NCI-H1048 (cell line): ENCODE measurements at places on chromosomes 16 and 17.

- no peak for DNase-seq
These were observed 6.1 kb downstream of the ZNF319 start for GRCh38 chr16:57994361-57994760.

DNA sequence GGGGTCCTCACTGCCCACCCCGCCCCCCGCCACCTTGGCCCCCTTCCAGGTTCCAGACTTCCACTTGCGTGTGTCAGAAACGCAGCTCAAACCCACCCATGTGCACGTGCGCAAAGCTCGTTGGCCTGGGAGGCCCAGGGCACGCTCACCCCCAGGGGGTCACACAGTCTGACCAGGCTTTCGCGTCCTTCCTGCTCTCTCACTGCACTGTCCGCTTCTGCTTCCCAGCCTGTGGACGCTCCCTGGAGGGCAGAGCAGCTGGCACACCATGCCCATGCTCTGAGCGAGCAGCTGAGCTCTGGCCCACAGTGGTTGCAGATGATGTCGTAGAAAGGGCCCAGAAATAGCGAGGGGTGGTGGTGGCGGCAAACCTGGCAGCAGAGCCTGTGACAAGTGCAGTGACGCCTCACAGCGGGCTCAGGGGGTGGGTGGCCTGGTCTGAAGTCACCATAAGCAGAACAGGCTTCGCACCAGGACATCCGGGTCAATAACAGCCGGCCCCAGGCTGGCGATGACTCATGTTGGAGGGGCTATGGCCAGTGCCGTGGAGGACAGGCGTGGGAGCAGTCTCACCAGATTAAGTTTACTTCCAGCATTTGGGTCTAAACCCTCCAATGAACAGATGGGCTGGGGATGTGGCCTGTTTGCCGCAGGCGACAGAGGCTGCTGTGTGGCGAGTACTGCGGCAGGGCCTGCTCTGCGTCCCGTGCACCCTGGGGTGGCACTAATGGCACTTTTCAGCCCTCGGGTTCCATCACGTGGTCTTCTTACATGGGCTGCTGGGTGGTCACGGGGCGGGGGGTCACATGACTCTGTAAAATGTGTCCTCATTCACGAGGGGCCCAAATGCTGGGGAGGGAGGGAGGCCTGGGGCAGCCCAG, 49.0 kb downstream of the NT5M start:
- DNase-seq, result no peak

DNA sequence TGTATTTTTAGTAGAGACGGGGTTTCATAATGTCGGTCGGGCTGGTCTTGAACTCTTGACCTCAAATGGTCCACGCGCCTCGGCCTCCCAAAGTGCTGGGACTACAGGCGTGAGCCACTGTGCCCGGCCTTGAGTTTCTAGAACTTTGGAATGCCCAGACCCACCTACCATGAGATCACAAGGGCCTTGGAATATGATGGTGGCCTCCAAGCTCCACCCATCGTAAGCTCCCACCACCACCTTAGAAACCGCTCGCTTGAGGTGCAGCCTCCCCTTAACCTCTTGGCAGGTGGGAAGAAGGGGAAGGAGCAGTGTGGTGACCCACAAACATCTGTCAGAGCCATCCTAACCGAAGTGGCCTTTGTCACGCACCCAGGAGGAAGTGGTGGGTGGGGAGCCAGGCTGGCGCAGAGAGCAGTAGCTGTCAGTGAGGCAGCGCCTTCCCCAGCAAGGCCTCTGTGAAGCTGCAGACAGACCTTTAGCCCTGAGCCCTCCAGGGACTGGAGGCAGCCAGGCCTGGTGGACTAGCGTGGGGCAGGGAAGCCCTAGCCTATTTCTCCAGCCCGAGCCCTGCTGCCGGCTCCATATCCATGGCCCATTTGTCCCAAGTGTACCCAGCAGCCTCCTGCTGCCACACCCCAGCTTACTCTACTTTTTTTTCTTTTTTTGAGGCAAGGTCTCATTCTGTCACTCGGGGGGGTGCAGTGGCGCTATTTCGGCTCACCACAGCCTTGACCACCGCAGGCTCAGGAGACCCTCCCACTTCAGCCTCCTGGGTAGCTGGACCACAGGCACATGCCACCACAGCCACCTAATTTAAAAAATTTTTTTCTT, 13.1 kb upstream of the SEPHS2 start:
- DNase-seq, result no peak

- DNase-seq, result no peak
These were observed 72.0 kb upstream of the MARCHF10 start for GRCh38 chr17:62880120-62880519.

DNA sequence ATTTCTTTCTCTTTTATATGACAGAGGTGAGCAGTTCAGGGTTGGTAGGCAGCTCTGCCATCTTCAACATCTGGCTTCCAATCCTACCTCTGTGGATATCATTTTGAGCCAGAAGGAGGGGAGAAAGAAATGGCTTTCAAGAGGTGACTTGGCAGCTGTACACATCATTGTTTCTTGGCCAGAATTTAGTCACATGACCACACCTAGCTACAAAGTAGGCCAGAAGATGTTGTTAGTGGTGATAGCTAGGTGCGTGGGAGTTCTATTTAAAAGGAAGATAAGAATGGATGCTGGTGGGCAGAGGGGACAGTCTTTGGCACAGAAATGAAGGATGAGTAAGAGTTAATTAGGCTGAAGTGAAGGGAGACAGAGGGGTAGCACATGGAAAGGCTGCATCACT, 29.2 kb upstream of the MPHOSPH6 start:
- DNase-seq, result no peak

GRCh38 chr17:74935048-74935447, 650 bp upstream of the OTOP3 start:
- no peak for DNase-seq

GRCh38 chr16:83574388-83574787, 233.4 kb upstream of the HSBP1 start:
- no peak for DNase-seq

GRCh38 chr16:53309457-53309856, 124.8 kb upstream of the RBL2 start:
- no peak for DNase-seq

DNA sequence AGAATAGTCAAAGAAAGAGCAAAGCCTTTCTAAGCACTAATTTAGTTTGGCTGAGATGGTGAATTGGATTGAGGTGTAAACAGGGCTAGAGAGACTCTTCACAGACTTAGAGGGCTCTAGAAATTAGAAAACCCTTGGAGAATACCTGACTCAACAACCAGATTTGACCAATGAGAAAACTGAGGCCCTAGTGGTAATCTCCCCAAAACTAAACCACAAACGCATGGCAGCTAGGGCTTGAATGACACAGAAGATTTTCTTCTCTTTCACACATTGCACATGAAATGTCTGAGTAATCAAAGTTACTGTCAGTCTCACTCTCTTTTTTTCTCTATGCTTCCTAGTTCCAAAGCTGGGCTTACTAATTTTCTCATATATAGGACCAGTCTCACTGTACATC, 314.5 kb upstream of the KCNJ16 start:
- no peak for DNase-seq

- no peak for DNase-seq
These were observed 15.6 kb downstream of the NGFR start for GRCh38 chr17:49510720-49511110.

DNA sequence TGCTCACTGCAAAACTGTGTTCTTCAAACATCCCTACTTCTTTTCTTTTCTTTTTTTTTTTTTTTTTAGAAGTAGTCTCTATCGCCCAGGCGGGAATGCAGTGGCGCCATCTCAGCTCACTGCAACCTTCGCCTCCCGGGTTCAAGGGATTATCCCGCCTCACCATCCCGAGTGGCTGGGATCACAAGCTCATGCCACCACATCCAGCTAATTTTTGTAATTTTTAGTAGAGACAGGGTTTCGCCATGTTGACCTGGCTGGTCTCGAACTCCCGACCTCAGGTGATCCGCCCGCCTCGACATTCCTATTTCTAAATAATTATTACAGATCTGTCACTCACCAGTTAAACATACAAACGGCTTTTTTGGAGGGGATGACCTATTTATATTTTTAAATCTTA, 1.0 kb upstream of the RNASEK start:
- no peak for DNase-seq

DNA sequence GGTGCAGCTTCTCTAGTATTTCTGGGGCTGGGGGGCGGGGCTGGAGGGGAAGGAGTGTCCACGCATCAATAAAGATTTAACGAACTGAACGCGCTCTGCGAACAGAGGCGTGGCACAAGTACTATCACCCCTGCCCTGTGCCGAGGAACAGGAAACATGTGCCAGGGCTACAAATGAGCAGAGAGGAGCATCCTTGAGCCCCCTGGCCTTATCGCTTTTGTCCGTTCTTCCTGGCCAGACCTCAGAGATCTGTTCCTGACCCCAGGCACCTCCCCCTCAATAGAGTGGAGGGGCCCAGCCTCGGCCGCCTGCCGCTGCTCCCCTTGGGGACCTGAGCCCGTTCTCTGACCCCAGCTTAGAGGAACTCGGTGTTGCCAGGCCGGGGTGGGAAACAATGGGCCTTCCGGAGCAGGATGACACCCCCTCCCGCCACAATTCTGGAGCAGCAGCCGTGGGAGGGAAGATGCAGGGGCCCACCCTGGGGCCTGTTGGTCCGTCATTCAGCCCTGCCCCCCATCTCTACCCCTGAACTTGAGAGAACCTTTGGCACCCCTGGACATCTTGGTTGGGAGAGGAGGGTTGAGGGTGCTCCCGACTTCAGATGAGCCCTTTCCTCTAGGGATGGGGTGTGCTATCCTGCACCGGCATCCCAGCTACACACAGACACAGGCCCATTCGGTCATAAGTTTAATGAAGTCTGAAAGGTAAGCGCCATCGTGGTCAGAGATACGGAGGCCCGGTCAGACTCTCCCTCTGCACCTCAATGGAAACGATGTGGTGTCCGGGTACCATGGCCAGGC, 1.1 kb downstream of the NAA38 start:
- no peak for DNase-seq

- no peak for DNase-seq
These were observed 52.2 kb downstream of the TBC1D16 start for GRCh38 chr17:79983456-79983855.

DNA sequence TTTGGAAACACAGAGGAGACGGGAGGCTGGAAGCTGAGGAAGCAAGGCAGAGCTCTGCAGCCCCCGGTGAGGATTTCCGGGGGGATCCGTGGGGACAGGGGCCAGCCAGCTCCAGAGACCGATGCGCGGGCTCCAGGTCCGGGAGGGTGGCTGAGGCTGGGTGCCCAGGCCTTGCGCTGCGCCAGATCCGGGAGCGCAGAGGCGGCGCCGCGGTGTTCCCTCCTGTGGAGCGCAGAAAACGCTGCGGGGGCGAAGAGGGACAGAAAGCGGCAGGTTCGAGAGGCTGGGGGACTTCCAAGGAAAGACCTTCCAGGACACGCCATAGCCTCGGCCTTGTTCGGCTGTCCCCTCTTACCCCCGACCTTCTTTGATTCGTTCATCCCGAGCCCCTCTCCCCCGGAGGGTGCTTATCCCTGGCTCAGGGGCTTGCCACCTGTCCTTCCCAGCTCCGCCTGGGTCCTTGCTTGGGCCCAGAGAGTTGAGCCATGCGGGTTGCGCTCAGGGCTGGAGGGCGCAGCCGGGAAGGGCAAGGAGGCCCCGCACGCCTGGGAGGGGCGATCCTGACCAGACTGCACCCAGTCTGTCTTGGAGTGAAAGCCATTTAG, 697 bp upstream of the SHISA9 start:
- no peak for DNase-seq

DNA sequence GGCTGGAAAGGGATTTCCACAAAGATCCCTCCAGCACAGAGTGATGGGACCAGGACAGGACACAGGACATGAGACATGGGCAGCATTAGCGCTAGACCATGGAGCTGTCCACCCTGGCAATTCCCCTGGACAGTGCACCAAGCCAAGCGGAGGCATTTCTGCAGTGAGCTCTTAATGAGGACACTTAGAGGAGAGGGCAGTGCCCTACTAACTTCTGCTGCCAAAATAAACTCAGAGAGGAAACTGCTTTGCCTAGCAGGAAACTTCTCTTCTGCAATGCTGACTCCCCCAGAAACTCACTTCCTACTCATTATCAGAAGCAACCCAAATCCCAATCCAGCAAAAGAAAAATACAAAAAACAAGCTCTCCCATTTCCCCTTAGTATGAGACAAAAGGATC, 119.2 kb downstream of the HS3ST2 start:
- no peak for DNase-seq

DNA sequence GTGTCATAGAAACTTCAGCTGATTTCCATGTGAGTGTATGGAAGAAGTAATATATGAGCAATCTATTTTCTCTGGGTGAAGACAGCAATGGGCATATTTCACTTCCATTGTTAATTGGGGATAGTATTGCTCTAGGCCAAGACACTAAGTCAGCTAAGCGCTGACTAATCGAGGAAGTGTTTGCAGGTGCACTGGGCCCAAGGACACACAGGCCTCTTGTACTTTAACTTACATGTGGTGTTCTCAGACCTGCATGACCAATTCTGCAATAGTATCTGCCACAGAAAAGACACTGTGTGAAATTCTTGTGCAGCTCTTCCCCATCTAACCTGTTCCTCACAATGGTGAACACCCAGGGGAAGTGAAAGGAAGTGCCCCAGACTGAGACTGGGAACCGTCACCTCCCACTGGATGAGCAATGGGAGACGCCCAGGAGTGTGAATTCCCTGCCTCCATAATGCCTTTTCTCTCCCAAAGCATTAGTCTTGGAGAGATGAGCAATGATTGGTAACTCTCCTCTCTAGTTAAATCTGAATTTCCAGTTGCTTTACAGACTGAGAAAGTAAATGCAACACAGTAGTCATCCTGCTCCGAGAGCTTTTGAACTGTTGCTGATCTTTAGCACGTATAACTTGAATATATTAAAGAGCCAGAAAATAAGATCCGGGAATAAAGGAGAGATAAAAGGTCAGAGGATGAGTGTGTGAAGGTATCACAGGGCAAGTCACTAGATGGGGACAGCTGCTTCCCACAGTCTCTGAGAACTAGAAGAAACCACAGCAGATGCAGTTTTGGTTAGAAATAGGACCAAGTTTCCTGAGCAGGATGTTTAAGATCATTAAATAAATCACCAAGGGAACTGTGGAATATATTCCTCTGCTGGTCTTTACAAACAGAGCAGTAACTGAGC, 82.6 kb downstream of the CDK5R1 start:
- DNase-seq, result no peak

DNA sequence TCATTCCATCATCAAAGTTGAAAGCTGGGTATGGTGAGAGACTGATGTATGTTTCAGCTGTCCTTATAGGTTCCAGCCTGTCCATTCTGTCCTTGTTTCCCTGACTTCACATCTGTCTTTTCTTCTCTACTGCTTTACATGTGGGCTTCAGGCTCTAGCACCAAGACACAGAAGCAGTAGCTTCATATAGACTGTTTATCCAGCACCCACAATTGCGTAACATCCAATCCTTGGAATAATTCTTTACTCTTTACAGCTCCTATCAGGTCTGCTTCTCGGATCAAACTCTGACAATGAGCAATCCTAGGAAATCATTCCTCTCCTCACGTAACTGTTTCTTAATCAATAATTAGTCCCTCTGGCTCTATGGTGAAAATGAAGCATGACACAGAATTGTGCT, 158.9 kb downstream of the CA10 start:
- DNase-seq, result no peak

DNA sequence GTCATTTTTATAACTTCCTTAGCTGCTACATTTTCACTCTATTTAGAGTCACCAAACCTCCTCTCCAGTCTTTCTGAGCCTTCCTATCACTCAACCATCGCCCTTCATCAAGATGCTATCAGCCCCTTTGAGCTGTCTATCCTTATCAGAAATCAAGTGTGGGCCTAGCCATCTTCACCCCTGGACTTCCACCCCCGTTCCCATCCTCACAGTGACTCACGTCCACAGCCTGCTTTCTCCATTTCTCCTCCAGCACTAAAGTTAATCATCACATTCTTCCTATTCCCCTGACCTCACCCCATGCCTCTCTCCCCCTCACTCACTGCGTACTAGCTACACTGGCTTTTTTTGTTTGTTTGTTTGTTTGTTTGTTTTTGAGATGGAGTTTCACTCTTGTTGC, 2.4 kb upstream of the TEKT3 start:
- DNase-seq, result no peak

GRCh38 chr17:15926039-15926740, 18.7 kb upstream of the ADORA2B start:
- no peak for DNase-seq
